LNCaP clone FGC (cell line): ENCODE measurements at places on chromosomes 2 and 18.
A peak's percentile ranks its signal among the peaks of the same experiment; 100 is the strongest.

DNA sequence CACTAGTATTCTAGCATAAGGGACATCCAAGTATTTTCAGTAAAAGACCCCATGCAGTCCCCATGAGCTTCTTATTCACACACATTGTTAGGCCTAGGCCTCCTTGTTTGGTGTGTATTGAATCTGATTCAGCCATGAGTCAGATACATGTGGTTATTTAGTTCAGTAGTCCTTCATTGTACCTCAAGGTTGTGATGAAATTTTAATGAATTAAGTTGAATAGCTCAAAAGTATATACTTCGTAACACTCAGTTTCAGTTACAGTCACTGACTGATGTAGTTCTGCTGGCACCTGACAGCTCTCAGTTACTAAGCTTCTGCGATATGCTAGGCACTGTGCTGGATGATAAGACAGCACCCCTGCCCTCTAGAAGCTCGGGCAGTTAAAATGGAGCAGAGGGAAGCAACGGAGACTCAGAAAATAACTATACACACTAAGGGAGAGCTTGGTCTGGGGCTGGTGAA, 86.4 kb downstream of the XRCC5 start:
- DNase-seq, result no peak

- no peak for DNase-seq
Observed at GRCh38 chr2:149087751-149088150, 49.3 kb downstream of the LYPD6B start.

GRCh38 chr2:129117434-129117833, 798.8 kb upstream of the HS6ST1 start:
- DNase-seq, result no peak

DNA sequence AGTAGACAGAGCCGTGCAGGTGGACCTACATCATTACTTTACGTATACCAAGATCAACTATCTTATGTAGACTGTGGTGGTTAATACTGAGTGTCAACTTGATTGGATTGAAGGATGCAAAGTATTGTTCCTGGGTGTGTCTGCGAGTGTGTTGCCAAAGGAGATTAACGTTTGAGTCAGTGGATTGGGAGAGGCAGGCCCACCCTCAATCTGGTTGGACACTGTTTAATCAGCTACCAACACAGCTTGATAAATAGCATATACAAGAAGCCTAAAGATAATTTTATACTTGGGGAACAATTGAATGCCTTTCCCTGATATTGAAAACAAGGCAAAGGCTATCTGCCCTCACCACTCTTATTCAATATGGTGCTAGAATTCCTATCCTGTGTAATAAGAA, 604.2 kb upstream of the ZEB2 start:
- DNase-seq, result no peak

DNA sequence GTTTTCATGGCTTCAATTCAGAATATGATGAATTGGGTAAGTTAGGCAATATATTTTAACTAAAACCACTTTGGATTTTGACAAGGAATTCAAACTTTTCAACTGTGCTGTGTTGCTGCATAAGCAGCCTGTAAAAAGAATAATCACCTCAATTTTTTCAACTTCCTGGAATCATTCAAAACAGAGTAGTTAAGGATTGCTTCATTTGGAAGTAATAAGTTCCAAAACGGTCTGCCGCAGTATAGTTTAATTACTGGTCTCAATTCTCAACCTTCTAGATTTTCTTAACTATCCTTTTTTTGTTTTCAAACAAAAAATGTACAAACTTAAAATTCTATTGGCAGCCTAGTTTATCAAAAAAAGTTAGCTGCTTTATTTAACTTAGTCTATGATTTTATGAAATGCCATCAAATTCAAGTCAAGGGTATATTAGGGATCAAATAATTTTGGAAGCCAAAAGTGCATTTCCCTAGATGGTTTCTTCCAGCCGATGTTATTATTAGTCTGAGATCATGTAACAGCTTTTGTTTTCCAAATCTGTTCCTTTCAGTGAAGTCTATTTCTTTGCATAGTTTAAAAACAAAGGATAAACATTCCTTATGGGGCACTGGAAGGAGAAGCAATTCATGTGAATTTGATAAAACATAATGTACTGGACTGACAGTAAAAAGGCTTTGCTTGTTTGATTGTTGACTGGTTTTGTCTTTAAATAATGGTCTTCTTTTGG, 76.1 kb upstream of the ETAA1 start:
- DNase-seq, result no peak

DNA sequence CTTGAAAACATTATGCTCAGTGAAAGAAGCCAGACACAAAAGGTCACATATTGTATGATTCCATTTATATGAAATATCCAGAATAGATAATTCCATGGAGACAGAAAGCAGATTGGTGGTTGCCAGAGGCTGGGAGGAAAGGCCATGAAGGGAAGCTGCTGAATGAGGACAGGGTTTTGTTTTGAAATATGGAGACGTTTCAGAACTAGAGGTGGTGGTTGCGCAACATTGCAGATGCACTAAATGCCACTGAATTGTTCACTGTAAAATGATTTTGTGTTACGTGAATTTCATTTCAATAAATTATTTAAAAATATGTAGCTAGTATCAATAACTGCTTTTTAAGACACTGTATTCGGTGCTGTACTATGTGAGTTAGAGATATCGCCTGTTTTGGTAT, 101.7 kb upstream of the ZNF236 start:
- DNase-seq, result no peak

DNA sequence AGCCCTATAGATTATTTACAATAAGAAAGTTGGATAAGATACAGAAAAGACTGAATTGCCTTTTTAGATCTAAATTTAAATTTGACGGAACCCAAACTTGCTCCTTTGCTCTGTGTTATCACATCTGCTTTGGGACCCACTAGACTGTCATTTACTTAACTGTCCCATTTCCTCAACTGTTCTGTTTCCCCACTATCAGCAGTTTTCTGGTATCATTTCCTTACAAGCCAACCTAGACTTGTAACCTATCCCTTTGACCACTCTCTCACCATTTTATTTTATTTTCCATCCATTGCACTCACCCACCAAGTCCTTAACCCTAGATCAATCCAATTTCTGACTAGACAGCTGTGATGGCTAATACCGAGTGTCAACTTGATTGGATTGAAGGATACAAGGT, 38.6 kb upstream of the CD28 start:
- no peak for DNase-seq

DNA sequence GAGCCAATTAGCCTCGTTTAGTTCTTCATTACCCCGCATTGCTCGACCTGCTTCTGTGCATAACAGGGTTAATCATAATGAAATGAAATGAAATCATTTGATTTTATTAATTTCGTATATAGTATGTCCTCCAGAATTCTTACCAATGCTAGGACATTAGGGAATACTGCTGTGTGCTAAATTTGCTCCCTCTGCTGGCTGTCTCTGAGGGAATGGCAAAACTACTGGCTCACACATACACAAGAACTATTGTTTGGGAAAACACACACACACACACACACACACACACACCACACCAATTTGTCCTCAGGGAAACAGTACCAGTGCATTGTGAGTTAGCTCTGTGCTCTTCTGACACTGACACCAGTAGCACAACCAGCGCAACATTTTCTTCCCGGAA, 273.3 kb upstream of the TCF4 start:
- peak; percentile 6 for DNase-seq

DNA sequence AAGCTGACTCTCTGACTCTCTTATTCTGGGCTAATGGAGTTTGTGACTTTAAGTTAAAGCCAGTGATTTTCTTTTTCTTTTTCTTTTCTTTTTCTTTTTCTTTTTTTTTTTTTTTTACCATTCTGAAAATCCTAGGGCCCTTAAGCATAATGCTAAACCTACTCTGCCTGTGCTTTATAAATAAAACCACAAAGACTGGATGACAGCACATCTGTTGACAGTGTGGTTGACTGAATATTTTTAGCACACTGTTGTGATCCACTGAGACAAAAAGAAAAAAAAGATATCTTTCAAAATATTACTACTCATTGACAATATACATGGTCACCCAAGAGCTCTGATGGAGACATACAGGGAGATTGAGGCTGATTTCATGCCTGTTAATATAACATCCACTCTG, 121.6 kb downstream of the SNTG2 start:
- no peak for DNase-seq

- no peak for DNase-seq
Observed at GRCh38 chr2:182615036-182615435, 101.0 kb upstream of the DNAJC10 start.

- no peak for DNase-seq
Observed at GRCh38 chr2:60652832-60653340, 99.4 kb upstream of the BCL11A start.

DNA sequence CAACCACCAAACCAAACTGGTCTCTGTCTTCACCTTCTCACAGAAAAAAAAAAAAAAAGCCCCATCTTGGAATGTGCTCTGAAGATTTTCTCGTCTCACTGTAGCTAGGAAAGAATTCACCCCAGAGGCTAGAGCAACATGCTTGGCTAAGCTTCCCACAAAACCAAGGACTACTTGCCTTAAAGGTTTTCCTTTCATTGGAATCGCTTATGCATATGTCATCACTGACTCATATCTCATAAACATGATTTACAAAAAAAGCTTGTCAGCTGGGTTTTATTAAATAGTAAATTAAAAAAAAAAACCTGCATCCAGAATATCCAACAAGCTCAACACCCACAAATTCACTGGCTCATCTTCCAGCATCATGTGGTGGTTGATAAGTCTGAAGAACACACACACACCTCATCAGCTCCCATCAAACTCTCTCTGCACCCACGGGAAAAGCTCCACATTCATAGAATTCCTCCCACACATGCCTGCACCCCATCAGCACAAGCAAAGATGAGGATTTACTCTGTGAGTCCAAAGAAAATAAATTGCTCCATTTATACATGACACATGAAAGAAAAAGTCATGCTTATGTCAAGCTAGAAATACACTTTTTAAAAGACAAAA, 182.0 kb upstream of the TRIB2 start:
- DNase-seq, result no peak

DNA sequence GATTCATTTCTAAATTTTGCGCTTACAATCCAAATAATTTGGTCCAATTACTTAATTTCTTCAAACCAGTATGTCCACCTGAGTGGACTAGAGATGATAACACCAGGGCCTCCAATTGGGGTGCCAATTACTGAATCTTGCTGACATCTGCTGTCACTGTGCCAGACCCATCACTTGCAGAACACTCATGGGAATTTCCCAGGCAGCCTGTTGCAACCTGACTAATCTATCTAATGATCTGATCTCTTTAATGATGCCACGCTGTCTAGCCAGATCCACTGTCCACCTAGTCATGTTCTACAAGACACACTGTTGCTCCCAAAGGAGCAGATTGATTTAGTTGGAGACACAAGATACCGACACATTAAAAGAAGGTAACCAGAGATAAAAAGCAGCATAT, 11.8 kb upstream of the LRP1B start:
- no peak for DNase-seq

DNA sequence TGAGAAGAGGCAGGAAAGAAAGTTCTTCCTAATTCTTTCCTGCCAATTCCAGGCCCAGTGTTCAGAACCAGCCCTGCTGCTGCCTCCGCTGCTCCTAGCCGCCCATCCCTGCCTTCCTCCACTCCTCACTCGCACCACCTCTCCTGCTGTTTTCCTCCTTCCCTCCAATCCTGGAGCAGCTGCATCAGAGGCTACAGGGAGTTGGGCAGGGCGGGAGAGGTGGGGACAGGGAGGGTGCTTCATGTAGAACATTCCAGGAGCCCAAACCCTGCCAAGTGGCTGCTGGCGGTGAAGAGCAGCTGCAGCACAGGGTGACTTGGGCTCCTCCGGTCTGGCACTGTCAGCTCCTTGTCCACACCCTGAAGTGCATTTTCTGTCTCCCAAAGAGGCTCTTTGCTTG, 176.3 kb downstream of the TNS1 start:
- DNase-seq, result no peak

DNA sequence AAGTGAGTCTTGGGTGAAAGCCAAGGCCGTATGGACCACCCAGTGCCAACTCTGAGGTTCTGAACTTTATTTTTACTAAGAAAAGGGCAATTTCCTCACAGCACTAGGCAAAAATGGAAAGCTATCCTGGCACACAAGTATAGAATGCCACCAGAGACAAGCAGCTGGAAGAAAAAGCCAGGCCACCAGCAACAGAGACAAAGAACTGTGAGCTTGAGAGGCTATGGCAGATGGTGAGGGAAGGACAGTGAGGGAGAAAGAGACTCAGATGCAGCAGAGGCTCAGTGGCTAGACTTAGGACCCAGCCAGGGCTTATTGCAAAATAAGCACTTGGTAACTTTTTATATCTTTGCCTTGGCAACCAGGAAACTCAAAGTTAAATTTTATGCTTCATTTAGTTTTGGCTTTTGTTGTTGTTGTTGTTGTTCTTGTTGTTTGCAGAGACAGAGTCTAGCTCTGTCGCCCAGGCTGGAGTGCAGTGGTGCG, 78.0 kb upstream of the BZW1 start:
- DNase-seq, result no peak

DNA sequence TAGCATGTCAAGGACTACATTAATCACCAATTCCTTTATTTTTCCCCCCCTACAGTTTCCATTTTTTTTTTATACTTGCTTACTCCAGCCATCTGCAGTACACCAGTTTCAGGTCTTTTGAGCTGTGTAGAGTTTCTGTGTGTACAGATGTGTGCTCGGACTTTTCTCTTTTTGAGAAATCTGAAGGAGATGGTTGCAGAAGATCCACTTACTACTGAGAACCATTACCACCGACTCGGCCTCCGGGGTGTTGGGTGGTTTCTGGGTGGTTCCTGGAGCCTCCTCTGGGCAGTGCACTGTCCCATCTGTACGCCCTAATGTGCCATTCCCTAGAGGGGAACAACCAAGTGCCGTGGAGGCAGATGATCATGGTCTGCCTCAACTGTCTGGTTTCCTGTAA, 15.4 kb upstream of the LYPD6B start:
- DNase-seq, result no peak

- no peak for DNase-seq
Observed at GRCh38 chr2:133166031-133166430, 402.2 kb downstream of the NCKAP5 start.

DNA sequence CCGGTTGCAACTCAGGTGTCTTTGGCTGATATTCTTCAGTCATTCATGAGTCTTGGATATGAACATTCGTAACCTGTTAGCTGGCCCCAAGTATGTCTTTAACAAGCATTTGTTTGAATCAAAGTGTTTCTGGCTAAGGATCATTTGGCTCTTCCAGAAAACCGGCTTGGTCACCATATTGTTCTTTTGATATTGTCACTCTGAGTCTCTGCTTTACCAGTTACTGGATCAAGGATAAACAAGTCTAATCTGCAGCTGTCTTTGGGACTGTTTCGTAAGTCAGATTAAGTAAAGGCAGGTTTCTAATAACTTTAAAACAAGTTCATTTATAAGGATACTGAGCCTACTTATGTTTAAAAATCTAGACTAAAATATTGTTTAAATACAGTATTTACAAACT, 49.1 kb downstream of the KDM3A start:
- no peak for DNase-seq

- DNase-seq, result no peak
Observed at GRCh38 chr2:172021074-172021931, 21.6 kb downstream of the METAP1D start.
